Activated naive CD4-positive, alpha-beta T cell treated with anti-CD3 and anti-CD28 coated beads, Interleukin-2, amount 50 U/mL, for 16 hours (primary cell): ENCODE measurements at places on chromosomes 13 and 19.

DNA sequence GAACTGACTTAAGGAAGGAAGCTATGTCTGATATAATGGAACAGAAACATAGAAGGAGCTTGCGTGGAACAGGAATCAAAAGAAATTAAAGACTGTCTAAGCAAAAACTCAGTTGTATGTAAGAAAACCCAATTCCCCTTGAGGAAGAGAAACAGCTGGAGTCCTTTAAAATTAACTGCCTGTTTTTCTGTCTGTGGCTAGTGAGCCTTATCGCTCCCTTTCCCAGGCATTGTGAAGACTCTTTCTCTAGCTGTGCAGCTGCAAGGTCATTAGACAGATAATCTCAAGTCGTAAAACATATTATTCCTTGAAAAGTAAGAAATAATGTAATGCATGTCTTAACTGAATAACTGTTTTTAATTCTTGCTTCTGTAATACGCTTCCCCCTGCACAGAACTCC, 39.7 kb upstream of the IGSF23 start:
- no peak for DNase-seq

DNA sequence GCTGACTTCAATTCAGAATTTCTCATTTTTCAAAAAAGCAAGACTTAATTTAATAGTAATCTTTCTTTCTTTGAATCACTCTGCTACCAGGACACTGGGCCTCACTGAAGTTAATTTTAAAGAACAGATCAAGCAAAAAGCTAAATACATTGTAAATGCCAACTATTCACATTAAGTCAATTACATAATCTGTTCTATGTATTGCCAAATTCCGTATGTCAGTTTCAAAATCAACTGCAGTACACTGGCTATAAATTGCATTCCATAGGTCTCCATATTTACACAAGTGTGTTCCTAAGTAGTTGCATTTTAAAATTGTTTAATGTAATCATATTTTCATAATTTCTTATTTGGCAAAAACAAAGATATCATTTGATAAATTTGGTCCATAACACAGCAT, 10.1 kb downstream of the FOXO1 start:
- DNase-seq = no peak

DNA sequence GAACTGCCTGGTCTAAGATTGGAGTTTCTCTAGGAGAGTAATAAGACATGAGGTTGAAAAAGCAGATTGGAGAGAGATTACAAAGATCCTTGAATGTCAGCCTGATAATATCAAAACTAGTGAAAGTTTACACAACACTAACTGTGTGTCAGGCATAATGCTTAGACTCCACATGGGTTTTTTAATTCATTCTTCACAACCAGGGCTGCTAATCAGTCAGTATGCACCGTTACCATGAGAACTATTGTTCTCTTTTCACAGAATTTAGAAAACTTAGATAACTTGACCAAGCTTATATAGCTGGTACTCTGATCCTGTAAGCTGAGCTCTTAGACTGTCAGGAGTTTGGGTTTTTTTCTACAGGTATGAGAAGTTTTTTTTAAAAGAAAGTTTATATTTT, 46.6 kb upstream of the TSC22D1 start:
- DNase-seq = no peak

DNA sequence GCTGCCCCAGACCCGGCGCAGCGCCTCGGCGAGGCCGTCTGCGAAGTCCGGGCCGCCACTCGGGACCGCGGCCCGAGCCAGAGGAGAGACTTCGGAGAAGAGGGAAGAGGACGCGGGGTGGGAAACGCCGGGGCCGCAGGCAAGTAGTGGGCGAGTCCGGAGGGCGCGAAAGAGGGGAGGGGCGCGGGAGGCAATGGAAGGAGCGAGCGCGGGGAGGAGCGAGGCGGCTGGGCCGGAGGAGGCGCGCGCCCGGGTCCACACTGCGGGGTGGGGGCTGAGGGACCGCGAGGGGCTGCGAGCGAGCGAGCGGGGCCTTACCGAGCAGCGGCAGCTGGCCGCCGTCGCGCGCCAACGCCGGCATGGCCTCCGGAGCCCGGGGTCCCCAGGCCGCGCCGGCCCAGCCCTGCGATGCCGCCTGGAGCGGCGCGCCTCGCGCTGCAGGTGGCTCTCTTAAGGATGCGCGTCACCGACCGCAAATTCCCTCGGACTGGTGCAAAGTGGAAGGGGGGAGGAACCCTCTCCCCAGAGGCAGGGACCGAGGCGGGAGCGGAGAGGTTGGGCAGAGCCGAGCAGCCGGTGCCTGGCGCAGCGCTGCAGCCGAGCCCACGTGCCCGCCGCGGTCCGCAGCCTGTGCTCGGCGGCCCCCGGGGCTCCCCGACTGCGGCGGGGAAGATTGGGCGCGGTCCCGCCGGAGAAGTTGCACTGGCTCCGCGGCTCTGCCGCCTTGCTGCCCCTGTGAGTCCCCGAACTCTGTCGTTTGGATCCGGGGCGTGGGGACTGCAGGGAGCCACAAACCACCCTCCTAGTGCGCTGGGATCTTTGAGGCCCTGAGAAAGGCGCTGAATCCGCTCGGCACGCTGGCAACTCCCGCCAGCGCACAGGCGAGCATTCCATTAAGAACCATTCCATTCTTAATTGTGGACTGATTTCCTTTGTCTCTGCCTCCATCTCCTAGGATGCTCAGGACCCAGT, at the start of gene FLT3:
Gene FLT3, minus strand, starts transcription at position 427 of the 972 bp plus-strand sequence. Its CDS starts 66 bp downstream, at position 361.
- DNase-seq = peak; percentile 16

DNA sequence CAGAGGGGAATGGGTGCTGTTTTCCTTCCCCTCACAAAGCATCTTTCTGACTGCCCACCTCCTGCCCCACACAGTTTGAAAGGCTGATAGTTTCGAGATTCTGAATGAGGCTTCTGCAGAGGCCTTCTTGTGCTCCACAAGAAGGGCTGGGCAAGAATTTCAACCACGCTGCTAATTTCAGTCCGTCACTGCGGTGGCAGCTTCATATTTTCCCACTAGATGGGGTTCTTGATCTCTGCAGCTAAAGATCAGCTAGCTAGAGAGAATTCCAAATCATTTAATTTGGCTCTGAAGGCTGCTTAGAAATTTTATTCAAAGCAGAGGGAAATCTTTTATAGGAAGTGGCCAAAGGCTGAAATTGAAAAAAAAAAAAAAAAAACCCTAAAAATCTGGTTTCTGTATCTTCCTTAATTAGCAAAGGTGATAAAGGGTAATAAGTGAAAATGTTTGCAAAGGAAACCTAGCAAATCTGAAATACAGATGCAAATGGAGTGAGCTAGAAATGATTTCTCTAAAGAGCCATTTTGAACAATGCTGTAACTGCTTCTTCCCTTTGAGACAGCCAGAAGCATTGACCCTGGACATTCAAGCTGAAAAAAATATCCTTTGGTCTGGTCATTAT, 38.0 kb upstream of the C13orf42 start:
- no peak for DNase-seq

- no peak for DNase-seq
These were observed 2.0 kb upstream of the EBPL start for GRCh38 chr13:49693191-49693733.

DNA sequence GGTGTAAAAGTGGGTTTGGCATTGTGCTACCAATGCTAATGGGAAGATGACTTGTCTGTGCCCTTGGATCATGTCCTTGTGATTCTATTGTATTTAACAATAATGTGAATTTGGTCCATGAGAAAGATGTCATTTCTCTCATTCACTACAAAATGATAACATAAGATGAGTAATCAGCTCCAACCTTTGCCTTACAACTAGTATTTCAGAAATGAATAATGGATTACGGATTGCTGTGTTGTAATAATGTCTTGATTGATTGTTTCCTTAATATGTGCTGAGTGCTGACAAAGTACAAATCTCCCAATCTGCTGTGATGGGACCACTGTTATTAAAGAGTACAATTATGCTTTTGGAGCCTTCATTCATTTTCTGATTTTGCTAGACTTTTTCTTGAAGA, 375.0 kb downstream of the PCDH9 start:
- DNase-seq = no peak

GRCh38 chr13:29846475-29847256, 3.8 kb downstream of the UBL3 start:
- no peak for DNase-seq

GRCh38 chr13:106143392-106143791, 392.1 kb downstream of the EFNB2 start:
- DNase-seq = no peak

DNA sequence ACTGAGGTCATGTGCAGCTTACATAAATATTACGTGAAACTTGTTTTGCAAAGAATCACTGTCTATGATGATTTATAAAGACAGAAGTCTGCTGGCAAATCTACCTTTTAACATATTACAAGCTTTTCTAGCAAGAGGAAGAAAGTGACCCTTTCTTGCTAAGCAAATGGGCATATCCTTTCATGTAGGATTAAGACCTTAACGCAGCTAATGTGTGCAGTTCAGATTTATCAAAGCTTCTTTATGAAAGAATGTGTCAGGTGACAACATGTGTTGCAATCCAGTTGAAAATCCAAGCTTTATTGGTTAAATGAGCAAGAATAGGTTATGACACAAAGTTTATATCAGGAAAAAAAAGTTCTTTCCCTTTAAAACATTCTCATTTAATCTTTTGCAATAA, 115.6 kb upstream of the NBEA start:
- DNase-seq = no peak

DNA sequence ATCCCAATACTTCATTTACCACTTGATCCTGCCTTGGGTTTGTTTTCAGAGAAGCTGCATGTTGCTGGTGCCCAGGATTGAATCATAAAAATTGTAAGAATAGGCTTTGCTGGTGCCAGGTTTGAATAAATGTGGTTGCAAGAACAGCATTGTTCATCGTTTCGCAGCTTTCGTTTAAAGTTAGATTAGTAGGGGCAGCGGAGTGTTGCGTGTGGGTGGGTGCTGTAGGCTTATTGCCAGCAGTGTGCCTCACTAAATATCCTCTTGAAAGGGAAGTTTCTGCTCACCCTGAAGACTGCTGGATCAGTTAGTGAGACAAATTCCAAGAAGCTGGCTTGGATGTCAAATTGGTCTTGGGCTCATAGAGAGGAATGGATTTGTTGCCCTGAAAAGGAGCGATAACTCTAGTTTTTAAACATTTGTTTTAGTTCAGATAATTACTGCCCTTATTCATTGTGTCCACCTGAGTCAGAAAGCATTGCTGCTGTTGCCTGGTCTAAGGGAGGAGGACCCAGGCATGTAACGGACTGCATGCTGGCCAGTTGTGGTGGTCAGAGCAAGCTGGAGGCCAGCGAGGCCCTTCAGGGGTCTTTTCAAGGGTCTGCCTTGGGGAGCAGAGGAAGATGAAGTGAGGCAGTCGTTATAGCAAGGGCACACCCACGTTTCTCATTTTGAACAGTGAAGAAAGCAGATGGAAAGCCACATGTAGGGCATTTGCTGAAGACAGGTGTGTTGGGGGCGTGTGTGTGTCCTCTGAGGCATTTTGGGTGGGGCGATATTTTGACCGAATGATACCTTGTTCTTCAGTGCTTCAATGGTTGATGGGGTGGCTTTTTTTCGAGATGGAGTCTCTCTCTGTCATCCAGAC, 8.5 kb downstream of the ILF3 start:
- no peak for DNase-seq

DNA sequence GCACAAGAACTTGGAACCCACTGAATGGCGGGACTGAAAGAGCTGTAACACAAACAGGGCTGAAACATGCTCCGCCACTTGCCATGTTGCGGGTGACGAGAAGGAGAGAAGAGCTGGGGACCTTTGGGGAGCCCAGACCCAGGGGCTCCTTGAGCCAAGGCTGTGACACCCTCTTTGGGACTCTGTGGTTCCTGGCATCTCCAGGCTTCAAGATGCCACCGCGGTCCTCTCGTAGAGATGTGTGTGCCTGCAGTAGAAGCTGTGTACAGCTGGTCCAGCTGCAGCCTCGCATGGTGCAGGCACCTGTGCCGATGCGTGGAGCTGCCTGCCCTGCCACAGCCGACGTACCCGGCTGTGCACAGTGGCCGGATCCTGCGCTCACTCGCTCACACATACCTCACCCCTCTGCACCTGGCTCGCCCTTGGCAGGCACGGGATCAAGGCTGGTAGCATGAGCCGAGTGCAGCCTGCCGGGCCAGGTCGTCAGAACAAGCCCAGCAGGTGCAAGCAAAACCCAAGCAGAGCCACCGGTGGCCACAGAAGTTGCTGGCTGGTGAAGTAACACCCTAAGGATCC, 1385.8 kb downstream of the PCDH9 start:
- no peak for DNase-seq

DNA sequence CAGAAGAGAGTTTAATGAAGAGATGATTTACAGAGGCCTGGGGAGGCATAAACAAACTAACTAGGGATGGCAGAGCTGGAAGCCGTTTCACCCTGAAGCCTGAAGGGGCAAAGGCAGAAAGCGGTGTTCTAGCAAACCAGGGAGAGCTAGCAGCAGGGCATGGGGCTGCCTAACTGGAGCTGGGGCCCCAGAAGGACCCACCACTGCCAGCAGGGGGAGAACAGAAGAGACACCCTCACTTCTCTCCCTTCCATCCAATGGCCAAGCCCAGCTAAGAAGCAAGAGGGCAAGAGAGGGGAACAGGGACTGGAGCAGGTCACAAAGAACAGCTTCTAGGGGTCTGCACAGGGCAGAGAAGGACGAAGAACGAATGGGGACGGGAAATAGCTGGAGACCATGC, 195.5 kb downstream of the KATNAL1 start:
- no peak for DNase-seq

GRCh38 chr19:2488942-2489731, 13.2 kb downstream of the GADD45B start:
- no peak for DNase-seq

GRCh38 chr19:38304352-38304865, 358 bp downstream of the C19orf33 start:
- DNase-seq = no peak

- no peak for DNase-seq
These were observed 18.5 kb upstream of the RNF17 start for GRCh38 chr13:24745516-24745860.

DNA sequence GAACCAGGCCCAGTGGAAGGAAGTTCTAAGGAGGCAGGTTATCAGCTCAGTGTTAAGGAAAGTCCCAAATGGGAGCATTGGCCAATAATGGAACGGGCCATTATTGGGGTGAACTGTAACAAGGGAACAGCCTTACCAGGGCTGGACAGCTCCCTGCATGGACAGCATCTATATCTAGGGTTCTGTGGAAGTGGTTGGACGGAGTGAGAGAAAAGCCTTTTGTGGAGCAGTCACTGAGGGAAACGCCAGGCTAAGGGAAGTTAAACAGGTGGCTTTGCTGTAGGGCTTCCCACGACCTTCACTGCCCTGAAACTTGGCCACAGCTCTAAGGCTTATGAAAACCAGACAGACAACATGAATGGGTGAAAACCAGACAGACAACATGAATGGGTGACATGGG, 17.0 kb downstream of the POU2F2 start:
- no peak for DNase-seq

DNA sequence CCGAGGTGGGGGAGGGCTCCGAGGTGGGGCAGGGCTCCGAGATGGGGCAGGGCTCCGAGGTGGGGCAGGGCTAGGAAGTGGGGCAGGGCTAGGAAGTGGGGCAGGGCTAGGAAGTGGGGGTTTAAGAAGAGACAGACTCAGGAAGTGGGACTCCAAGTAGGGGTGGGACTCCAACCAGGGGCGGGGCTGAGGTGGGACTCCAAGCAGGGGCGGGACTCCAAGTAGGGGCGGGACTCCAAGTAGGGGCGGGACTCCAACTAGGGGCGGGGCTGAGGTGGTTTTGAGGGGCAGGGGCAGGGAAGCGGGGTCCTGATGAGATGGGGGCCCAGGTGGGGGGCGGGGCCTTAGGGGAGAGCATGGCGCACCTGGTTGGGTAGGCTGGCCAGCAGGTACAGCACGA, 13.6 kb downstream of the CFD start:
- peak; percentile 61 for DNase-seq

GRCh38 chr13:75440100-75440499, 41.9 kb downstream of the TBC1D4 start:
- DNase-seq = no peak
